Activated T-helper 1 cell treated with anti-CD3 and anti-CD28 coated beads, Interleukin-12 subunit alpha, Interleukin-12 subunit beta, Interleukin-2, Interleukin-4 antibody, amounts not matched to agents 30 ng/mL and 10 ng/mL and 1 ng/mL, durations not matched to agents 14 hours and 24 hours and 36 hours (primary cell): ENCODE measurements at places on chromosomes 13 and 19. TPM values are rescaled to one million over a fixed set of nuclear protein-coding genes. Genes with fewer than 3 reads are reported as not detected.
A peak's percentile ranks its signal among the peaks of the same experiment; 100 is the strongest.

- DNase-seq, result no peak
Measured at GRCh38 chr13:33367926-33368325, 82.4 kb upstream of the STARD13 start.

DNA sequence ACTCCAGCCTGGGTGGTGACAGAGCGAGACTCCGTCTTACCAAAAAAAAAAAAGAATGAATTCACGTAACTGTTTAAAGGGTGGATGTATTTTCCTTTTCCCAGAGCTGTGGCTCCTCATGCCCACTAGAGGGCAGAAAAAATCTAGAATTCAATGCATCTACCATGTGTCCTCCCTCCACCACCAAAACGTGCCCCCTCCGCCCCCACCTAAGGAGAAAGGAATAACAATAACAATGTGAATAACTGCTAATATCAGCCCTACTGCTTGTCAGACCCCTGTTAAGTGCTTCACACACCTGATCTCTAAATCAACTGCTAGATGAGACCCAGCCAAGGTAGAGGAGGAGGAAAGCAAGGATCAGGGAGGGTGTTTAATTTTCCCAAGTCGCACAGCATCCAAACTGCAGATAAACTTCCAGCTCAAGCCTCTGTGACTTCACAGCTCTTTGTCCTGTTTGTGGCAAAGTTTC, 20.2 kb upstream of the PNMA8B start:
- DNase-seq, result no peak

- no peak for DNase-seq
Measured at GRCh38 chr19:49801966-49802661, 11.0 kb downstream of the FUZ start.

Gene ZNF506
- total RNA-seq, result 13.5 and 15.7 TPM in 2 replicates

Gene POU2F2
- 64.0 and 65.8 TPM in 2 replicates for total RNA-seq

DNA sequence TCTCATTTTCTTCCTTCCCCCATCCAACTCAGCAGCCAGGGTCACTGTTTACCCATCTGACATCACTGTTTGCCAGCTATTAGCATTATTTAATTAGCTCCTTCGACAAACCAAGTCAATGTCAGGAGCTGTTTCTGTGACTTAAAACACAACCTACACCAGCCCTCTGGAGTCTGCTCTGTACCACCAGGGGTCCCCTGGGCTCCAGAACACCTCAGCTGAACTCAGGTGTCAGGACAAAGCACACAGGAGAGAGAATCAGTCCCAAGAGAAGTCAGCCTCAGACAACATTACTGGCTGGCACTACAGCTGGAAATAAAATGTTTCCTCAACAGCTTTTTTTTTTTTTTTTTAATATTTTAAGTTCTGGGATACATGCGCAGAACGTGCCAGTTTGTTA, 45.1 kb downstream of the DCLK1 start:
- no peak for DNase-seq

DNA sequence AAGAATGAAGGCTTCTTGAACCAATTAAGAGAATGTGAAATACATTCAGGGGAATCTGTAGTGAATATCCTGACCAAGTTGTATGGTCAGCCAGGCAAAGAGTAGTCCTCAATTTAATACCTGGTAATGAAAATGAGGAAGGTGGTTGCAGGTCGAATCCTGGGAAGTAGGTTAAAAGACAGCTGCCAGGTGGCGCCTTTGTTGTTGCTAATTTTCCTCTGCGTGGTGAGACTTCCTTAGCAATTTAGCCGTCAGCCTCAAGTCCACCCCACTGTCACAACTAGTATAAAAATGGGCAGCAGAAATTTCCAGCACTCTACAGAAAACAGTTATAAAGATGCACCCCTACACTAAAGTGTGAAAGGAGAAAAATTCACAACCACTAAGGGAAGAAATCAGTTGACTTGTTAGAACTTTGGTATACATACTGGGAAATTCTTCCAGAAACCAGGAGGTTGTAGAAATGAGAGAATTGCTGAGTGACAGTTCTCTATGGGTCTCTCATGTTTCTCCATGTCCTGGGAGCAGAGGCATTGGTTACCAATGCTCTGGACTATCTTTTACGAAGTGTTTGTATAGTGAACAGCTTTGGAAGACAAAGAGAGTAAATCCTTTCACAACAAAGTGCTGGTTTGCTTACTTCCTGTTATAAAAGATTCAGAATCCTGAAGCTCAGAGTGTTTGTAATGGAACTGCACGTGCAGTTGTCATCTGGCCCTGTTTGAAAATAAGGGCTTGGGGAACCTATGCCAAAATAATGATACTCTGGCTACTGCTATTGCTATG, 235.9 kb downstream of the NHLRC3 start:
- no peak for DNase-seq

GRCh38 chr13:47837906-47838305, 163.2 kb downstream of the SUCLA2 start:
- DNase-seq, result no peak

- DNase-seq, result peak; percentile 94
Measured at GRCh38 chr19:12789904-12790619, 1.2 kb upstream of the JUNB start.

DNA sequence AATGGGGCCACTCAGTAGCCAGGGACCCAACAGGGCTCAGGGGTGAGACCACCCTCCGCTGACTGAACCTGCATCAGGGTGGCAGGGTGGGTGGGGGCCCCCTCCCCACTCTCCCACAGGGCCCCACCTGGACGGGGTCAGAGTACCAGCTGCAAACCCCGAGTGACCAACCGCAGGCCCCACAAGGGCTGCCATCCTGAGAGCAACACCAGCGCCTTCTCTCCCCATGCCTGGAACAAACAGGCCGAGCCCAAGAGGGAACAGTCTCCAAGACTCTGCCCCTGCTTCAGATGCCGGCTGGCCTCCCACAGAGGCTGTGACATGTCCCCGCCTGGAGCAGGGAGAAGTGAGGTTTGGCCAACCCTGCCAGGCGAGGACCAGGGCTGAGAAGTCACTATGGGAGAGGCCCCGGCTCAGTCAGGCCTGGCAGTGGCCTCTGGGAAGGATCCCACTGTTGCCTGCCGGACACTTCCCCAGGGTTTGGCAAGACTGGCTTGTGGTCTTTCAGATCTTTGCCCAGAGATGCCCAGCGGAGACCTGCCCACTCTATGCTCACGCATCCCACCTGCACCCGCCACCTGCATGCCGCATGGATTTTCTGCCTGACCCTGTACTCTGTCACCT, 27.2 kb downstream of the MPND start:
- DNase-seq, result no peak

- DNase-seq, result no peak
Measured at GRCh38 chr13:24888291-24888931, 124.4 kb downstream of the RNF17 start.

DNA sequence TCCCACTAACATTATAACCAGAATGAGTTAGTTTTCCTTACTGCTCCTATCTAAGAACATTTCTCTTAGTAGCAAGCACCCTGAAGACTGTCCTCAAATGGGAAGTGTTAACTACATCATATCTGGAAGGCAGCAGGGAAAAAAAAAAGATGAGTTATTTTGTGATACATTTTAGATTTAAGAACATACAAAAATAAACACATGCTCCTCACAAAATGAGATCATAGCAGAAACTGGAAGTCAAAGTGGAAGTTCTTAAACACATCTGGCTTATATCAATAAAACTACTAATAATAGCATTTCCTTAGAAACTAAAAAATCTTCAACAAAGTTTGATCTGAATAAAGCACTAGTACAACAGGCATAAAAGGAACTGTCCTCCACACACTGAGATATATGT, 70.4 kb downstream of the SLITRK6 start:
- no peak for DNase-seq

GRCh38 chr13:48094404-48094780, 512 bp downstream of the MED4 start:
- no peak for DNase-seq

DNA sequence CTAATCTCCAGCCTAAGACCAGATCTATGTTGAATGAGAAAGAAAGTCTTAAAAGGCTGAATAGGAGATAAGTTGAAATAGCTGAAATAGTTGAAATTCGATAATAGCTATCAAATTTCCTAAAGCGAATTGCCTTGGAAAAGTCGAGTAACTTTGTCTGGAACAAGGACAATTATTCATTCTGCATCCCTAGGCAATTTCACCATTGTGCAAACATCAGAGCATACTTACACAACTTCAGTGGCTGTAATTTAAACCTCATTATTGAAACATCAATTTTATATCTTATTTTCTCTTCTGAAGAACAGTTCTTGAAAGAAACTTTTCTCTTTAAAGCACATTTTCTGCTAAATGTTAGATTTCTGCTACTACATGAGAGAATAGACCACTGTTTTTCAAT, 13.6 kb downstream of the TNFSF13B start:
- no peak for DNase-seq

Gene PSG6
- total RNA-seq, result not detected in 2 replicates

Gene C19orf33
- total RNA-seq, result 0.71 TPM in 1 of 2 replicates, not detected in the other

DNA sequence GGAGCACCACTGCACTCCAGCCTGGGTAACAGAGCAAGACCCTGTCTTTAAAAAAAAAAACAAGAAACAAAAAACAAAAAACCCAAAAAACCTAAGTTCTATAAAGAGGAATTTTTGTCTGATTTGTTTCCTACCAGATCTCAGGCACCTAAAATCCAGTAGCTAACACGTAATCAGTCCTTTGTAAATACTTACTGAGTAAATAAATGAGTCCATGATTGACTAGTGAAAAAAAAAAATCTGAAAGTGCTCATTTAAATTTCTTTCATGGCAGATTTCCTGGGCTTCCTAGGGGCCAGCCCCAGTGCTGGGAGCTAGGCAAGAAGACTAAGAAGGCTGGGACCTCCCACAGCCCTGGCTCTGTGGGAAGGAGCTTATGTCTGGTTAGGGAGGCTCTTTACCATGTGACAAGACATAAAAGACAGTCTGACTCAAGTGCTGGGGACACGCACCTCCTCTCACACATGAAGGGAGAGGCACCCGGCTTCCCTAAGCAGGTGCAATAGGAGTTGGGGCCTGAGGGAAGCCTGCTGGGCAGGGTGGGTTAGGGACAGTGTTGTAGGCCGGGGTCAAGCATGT, 22.5 kb downstream of the LIG1 start:
- no peak for DNase-seq

DNA sequence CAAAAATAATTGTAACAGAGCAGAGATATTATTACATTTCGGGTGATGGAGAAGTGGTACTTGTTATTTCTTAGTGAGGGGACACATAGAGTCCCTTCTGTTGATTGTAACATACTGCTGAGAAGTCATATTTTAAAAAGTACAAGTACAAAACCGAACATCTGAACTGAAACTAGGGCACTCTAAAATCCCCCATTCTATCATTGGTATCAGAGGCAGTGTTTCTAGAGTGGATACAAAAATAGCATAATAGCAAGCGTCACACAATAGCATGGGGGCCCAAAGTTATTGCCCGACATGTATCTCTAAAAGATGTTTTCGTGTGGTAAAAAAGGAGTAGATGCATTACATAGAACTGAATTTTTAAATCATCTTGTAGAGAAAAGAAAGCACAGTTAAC, 502.1 kb upstream of the SLC10A2 start:
- no peak for DNase-seq

Gene KLK1
- 2.5 and 3.4 TPM in 2 replicates for total RNA-seq

DNA sequence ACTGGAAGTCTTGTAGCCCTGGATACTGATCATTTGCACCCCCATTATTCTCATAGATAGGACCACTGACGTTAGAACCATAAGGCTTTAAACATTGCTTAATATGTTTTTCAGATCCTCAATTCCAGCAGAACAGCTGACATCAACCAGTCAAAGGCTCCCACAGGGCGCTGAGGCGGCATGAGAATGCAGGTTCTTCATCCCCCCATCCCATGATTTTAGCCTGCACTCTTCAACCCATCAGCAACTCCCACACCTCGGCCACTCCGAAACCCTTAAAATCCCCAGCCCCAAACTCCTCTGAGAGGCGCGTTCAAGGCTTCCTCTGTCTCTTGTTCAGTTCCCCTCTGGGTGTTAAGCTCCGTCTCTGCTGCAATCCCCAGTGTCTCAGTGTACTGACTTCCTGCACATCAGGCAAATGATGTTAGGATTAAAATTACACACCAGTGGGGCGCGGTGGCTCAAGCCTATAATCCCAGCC, 24.3 kb upstream of the LAMP1 start:
- no peak for DNase-seq

Gene CD79A
- 2.7 and 2.9 TPM in 2 replicates for total RNA-seq

DNA sequence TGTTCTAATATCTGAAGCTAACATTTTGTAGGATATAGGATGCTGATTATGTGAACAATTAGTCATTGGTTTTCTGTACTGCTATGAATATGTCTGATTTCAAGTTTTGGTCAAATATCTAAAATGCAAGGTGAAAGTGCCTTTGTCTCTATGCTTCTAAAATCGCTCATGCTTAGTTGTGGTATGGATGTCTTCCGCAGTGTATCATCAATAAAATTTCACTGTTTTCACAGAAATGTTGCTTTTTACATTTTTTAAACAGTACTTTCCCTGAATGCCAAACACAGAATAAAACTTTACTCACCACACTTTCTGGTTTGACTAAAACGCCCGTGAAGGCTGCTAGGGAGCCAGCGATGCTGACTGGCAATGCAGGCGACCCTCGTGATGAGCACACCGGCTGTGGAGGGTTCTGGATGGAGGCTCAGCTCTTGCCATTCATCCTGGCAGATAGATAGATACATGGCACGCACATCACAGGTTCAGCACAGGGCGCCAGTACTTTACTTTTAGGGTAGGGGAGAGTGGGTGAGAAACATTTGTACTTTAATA, 40.1 kb downstream of the SLC7A9 start:
- DNase-seq, result no peak

GRCh38 chr19:2186071-2186846, 22.5 kb downstream of the DOT1L start:
- DNase-seq, result no peak

DNA sequence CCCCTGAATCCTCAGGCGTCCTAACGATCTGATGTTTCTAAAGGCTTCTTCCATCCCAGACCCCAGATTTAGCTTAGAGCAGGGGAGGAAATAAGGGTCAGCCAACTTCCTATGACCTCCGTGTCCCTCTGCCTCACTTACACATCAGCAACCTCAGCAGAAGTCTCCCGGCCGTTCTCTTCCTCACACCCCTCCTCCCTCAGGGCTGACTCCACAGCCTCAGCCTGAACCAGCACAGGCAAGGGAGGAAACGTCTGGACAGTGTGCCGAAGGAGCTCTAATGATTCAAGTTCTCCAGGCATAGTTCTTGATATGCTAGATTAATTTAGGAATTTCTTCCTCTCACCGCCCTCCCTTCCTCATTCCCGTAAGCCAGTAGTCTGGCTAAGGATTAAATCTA, 121.4 kb downstream of the NUFIP1 start:
- DNase-seq, result no peak

Gene UBAC2
- 52.1 and 56.3 TPM in 2 replicates for total RNA-seq

DNA sequence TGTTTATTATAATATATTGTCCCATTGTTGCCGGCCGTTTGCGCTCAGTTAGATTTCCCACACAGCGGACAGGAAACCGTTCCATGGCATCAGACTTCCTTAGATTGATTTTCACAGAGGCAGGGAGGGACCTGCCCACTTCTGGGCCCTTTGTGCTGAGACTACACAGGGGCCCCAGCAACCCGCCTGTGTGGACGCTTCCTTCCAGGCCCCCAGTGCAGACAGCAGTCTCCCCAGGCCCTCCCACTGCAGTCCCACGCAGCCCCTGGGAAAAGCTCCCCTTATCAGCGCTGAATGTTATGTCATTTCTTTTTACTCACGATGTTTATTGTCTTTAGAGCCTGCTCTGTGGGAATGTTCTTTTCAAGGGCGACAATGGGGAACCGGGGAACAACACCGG, 351.7 kb upstream of the ARGLU1 start:
- DNase-seq, result no peak
